ENCODE measurements at places on chromosomes 6 and 20. TPM values are rescaled to one million over a fixed set of nuclear protein-coding genes. Genes with fewer than 3 reads are reported as not detected.
A peak's percentile ranks its signal among the peaks of the same experiment; 100 is the strongest.

DNA sequence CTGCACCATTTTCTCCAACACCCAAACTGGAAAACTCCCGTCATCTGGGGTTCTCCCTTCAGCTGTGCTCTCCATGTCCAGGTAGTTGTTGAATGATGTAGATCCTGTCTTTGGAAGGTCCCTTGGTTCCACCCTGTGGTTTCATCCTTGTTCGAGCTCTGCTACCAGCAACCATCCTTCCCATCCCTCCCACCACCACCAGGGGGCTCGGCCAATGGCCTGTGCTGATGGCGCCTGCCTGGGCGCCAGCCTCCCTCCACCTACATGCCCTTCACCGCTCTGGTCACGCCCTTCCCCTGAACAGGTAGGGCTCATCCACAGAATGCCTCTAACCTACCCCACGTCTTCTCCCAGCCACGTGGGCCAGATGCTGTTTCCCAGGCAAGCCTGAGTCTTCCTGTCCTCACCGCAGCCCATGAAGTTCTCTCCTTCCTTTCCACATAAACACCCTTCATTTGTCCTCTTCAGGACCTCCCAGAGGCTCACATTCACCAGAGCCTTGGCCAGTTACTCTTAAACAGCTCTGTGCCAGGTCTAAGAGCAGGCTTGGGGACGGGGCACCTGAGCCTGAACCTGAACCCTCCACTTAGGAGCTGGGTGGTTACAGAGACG lies 75.1 kb upstream of the DUSP22 start:
- DNase-seq = no peak

GRCh38 chr6:35719830-35720733 lies 16.8 kb upstream of the ARMC12 start:
- DNase-seq = peak; percentile 34

GRCh38 chr6:155201461-155202226 lies 62.2 kb upstream of the CLDN20 start:
- no peak for DNase-seq

- DNase-seq = no peak
Observed at GRCh38 chr6:43877463-43878126, 107.6 kb downstream of the VEGFA start.

DNA sequence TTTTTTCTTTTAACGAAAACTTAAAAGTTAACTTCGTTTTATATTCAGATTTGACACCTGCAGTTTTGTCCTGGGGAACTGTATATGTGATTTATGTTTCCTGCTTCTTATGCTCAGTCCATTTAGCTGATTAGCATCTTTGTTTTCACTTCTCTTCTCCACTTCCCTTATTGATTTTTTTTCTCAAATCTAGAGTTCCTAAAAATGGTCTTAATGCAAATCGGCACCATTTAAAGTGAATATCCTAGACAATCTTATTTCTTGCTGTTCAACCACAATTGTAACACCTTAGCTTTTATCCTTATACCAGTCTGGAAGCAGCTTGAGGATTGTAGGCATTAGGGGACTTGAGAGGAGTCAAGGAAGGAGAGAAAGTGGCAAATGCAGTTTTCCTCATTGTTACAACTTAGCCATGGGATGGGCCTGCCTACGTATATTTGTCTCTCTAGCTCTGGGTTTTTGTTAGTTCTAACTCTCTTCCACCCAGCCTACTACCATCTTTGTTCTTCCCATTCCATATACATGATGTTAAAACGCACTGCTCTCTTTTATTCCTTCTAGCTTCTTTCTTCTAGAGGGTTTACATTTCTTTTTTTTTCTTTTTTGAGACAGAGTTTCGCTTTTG lies 8.5 kb downstream of the QRSL1 start:
- DNase-seq = no peak

- no peak for DNase-seq
Observed at GRCh38 chr6:20575125-20575524, 40.9 kb downstream of the CDKAL1 start.

DNA sequence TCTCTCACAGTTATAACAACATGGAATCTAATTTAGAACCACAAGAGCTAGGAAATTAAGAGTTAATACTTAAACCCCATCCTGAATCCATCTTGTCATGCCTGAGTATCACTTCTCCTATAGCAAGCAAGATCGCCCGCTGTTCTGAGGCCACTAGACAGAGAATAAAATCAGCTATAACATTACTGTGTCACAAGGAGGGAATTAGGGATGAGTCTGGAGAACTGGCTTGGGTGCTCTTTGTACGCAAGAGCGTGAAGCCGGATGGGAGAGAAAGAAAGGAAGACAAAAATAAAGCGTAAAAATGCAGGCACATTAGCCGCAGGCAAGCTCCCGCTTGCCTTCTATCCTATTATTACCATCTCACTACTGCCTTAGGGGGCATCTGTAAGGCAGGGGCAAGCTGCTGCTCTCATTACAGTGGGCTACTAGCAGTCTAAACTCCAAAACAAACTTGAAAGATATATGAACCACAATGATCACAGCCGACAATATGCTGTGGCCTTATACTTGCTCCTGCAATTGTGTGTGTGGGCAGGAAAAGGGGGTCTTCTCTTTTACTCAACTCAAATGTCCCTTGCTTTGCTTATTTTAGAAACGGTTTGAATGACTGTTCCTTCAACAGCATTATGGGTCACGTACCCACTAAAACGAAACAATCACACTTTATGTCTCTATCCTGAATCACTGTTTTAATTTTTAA lies 81.9 kb downstream of the GJA10 start:
- DNase-seq = no peak

The SLC17A2 gene
- total RNA-seq = not detected

The RIOK1 gene
- 15.0 TPM for total RNA-seq

The FARS2 gene
- 15.2 TPM for total RNA-seq

The MAP3K7 gene
- total RNA-seq = 21.0 TPM

All from mucosa of descending colon (tissue), 3 donors.